ENCODE measurements at places on chromosomes 6 and 20.

DNA sequence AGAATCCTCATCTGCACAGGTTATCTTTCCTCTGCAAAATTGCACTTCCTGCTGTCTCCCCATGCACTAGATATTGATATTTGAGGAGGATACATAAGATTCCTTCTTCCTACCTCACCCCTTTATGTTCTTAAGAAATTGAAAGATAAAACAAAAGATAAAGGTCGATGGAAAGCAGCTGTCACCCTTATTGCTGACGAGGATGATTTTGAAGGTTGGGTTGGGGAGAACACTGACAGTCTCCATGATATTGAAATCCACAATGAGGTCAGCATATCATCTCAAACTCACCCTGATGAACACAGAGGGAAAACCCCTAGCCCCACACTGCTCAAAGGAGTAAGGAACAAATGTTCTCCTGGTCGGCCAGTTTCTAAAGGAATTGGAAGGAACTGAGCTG is 110.6 kb upstream of the FUT9 start:
- no peak for DNase-seq

DNA sequence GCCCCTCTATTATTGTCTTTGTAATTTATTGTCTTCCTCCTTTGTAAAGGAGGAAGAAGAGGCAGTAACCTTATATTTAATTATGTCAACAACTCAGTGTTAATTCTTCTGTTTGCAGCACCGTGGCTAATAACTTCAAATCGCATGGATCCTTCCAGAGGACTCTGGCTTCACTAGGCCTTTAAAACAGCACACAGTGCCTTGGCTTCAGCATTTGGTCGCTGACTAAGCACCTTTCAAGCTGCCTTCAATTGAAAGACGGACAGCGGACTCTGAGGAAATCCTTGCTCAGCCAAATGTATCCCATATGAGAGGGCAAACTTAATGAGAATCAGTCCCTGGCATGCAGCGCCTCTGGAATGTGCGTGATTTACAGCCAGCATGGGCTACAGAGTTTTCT is 64.2 kb downstream of the SGK1 start:
- peak; percentile 82 for DNase-seq

DNA sequence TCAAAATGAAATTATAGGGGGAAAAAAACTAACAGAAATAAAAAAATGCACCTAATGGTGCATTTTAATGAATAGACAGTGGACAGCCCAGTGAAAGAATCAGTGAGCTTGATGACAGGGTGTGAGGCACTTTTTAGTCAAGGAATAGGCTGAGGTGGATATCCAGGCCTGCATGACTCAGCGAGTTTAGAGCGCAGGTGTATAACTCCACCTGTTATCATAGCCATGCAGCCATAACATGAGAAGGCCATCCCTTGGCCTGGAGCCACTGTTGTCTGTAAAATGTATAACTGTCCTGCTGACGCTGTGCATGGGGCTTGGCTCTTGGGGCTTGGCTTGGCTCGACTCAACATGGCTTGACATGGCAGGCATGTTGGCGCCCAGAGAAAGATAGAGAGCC is 331.5 kb upstream of the NOX3 start:
- no peak for DNase-seq

- DNase-seq: no peak
These were observed 23.8 kb upstream of the HELZ2 start for GRCh38 chr20:63597651-63598478.

DNA sequence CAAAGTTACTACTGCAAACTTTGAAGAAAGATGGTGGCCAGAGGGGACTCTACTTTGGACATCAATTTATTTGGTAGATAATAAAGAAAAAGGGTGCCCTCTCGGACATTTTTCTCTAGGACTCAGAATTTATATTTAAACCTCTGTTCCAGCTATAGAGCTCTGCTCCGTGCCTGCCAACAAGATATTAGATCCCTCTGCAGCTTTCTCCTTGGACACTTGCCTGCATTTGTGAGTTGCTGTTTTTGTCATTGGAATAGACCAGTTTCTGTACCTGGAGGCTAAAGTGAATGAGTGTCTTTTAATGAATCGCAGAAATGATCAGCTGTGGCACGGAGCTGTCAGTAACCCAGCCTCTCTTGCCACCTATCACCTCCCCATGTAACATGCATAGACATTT is 253.5 kb downstream of the NRN1 start:
- no peak for DNase-seq

DNA sequence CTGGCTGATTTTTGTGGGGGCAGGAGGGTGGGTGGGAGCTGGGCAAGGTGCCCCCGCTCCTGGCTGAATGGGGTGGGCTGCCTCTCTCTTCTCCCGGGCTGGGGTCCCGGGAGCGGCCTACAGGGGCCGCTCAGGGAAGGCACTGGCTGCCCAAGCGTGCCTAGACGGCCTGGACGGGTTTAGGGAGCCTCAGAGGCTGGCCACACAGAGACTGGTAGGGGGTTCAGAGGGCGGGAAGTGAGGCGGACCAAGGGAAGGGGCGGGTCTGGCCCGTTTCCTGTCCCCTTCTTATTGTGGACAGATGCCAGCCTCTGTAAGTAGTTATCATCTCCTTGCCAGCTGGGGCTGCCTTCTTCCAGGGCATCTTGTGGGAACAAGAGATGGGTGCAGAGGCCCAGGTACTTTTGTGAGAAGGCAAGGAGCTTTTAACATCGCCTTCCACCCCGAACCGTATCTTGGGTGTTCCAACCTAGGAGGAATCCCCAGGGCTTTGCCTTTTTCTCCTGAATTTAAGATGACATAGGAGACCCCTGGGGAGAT is 437 bp downstream of the CD40 start:
- DNase-seq: no peak

GRCh38 chr20:745683-746301 is 22.5 kb downstream of the SLC52A3 start:
- DNase-seq: no peak

DNA sequence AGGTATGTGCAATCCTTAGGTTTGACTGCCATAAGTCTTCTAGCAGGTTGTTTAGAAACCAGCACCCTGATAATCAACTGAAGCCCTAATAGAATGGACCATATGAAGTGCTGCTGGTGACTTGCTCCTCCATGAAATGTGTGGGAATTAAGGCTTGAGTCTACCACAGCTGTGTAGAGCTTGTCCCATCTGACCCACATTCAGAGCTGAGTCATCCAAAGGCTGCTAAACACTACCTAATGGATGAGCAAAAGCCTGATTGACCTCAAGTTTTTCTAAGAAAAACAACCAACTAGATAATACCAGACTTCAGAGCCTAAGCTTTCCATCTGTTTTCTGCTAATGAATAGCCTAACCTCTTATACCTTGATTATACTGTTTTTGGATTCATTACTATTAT is 120.3 kb upstream of the MOCS1 start:
- DNase-seq: no peak

- DNase-seq: no peak
These were observed 6.2 kb downstream of the POFUT1 start for GRCh38 chr20:32213870-32214269.

- no peak for DNase-seq
These were observed 122.5 kb downstream of the COL9A1 start for GRCh38 chr6:70180183-70180900.

GRCh38 chr6:4397307-4397706 is 261.9 kb upstream of the ECI2 start:
- no peak for DNase-seq

- peak; percentile 96 for DNase-seq
These were observed 59.5 kb downstream of the NINL start for GRCh38 chr20:25525867-25526266.

- DNase-seq: no peak
These were observed 10.7 kb downstream of the PXMP4 start for GRCh38 chr20:33709398-33709797.

DNA sequence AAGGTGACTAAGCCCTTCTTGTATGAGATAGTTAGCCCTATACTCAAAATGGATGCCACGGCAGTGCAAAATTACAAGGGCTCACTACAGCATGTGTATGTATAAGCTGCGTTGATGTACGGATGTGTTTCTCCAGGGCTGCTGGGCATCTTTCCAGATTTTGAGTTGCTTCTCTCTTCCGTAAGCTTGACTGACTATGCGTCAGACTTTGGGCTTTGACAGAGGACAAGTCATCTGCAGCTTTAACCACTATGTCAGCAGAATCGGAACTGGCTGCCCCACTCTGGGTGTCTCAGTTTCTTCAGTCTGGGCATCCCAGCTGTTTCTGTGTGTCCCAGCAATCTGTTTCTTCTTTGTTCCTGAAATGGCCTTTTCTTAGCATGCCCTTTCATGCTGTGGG is 241.6 kb downstream of the BTBD3 start:
- DNase-seq: no peak

GRCh38 chr20:1467355-1468116 is 887 bp upstream of the NSFL1C start:
- no peak for DNase-seq

Data from AG09309 (cell line).